ENCODE measurements at places on chromosomes 7 and 10.
A peak's percentile ranks its signal among the peaks of the same experiment; 100 is the strongest.

DNA sequence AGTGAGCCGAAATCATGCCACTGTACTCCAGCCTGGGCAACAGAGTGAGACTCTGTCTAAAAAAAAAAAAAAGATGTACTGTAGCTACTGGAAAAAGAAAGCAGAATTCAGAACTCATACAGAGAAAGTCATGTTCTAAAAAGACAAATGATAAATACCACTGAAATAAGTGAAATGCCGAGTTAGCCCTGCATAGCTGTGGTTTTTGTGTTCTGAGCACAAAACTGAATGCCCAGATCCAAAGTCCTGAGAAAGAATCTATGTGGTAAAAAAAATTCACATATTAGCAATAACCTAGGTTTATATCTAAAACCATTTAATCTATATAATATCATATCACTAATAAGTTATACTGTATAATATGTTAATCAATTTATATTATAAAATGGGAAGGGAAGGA is 29.3 kb upstream of the HECW1 start:
- no peak for DNase-seq

GRCh38 chr10:13673156-13673555 is 86.4 kb downstream of the PRPF18 start:
- DNase-seq = no peak

DNA sequence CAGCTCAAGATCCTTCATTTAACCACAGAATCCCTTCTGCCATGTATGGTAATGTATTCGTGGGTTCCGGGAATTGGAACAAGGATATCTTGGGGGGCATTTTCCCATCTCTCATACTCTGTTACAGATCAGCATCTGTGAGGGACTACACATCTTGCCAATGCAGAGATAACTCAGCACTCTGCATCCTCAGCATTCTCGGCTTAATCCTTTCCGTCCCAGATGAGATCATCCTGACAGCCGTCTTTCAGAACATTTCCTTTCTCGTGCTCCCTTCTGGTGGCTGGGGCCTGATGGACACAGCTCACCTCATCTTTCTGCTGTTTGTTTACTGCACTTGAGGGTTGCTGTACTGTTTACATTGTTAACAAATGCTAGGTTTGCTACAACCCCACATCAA is 25.3 kb downstream of the FKBP6 start:
- no peak for DNase-seq

- DNase-seq = peak; percentile 90
Observed at GRCh38 chr7:151245360-151246101, 3.0 kb downstream of the SMARCD3 start.

DNA sequence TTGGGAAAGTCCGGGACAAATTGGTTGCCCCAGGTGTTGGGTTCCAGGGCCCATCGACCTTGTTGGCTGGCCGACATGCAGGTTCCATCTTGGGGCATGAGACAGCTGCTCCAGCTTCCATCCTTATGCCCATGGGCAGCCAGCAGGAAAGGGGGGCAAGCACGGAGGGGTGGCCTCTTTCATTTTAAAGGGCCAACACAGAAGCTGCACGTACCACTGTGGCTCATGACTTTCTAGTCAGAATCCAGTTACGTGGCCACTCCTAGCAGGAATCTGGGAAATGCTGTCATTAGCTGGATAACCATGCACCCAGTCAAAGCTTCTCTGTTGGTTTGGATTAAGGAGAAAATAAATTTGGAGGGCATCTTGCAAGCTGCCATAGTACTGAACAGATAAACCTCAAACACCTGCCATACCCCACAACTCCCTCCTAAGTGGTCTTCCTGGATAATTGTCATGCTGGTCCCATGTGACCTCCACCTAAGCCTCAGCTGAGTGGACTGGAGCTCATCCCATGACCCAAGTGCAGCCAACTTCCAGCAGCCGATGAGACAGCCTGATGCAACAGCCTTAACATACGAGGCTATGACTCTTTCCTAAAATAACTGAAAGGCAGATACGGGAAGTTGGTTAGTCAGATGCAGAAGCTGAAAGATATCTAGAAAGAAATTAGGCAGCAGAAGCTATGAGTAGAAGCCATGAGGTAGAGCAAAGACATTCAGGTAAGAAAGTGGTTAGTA is 21.4 kb upstream of the GSDME start:
- DNase-seq = peak; percentile 88
